Cortex of kidney (tissue), 1 donor: ENCODE measurements at places on chromosomes 1 and 21.

DNA sequence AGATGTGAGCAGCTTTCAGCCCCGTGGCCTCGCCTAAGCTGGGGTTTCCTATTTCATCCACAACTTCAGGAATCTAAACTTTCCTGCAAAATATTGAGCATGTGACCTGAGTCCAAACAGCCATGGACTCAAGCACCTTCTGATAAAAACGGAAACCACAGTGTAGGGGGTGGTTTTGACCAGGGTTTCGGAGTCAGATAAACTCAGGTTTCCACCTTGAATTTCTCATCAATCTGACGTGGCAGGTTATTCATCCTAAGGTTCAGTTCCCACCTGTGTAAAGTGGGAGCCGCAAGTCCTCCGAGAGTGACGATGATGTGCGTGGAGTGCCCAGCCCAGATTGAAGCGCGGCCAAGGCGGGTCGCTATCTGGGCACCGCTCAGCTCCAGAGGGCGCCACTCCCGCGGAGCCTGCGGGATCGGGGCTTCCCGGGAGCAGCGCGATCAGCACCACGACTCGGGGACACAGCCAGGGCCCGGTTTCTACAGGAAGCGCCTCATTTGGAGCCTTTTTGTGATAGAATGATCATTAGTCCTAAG, 871 bp upstream of the ETS2 start:
- no peak for DNase-seq

DNA sequence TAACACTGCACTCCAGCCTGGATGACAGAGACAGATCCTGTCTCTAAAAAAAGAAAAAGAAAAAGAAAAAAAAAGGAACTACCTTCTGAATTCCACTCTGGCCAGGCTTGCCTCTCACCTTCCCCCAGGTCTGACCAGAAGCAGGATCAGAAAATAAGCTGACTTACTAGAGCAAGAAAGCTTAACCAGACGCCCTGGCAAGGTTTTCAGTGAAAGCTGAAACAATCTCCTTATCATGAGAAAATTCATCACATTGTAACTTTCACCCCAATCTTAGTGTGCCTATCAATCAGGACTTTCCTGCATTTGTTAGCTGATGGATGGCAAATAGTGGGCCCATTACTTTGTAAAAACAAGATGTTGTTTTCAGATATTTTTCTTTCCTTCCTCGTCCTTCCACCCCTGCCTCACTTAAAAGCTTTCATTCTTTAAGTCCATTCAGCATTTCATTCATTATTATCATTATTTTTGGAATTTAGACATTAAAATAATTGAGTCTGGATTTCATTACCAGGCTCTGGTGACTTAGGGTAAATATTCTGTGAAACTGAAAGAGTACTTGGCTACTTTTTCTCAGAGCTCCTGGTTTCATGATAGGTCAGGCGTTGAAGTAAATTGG, 96.5 kb upstream of the CD34 start:
- no peak for DNase-seq

DNA sequence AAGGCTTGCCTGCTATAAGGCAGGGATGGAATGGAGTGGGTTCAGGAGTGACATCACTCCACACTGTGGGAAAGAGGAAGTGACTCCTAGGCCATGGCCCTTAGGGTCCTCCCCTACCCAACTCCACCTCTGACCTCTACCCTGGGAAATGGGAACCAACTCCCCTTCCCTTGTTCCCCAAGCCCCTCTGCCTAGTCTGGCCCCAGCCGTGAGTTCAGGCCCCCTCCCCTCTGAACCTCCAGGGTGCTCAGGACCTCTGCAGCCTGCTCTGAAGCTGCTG, 3.8 kb upstream of the GUCA2A start:
- no peak for DNase-seq

GRCh38 chr1:155873860-155874259, 14.5 kb downstream of the SYT11 start:
- no peak for DNase-seq

DNA sequence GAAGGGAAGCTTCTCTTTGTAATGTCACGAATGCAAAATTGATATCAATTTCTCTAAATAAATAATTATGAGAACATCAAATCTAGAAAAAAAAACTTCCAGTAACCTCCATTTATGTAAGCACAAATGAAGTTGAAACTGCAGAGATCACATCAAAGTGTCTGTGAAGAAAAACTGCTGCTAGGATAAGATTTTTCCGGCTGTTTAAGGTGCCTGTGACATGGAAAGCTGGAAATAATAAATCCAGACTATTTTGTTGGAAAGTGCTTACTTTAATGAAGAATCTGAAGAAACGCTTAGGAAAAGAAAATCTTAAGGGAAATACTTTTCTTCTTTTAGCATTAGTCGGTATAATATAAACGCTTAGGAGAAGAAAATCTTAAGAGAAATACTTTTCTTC, 57.0 kb downstream of the CHRM3 start:
- no peak for DNase-seq

DNA sequence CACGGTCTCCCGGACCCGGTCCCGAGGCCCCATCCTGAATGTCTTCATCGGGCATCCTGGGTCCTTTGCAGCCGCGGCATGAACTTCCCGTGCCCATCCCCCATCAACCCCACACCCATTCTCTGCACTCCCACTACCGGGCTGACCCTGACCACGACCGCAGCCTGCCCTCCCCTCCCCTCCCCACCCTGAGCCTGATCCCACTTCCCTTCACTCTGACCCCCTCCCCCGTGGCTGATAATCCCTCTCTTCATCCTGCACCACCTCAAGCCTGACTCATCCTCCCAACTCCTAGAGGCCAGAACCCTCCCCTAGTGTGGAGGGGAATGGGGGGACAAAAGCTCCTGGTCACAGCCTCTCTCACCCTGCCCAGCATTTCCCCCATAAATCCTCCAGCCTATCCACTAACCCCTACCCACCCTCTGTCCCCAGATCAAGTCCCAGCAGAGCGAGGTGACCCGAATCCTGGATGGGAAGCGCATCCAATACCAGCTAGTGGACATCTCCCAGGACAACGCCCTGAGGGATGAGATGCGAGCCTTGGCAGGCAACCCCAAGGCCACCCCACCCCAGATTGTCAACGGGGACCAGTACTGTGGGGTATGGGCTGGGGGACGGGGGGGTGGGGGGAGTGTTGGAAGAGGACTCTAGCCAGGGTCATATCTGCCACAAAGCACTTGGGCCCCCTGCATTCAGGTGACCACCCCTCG, 602 bp downstream of the SH3BGRL3 start:
- DNase-seq: no peak

DNA sequence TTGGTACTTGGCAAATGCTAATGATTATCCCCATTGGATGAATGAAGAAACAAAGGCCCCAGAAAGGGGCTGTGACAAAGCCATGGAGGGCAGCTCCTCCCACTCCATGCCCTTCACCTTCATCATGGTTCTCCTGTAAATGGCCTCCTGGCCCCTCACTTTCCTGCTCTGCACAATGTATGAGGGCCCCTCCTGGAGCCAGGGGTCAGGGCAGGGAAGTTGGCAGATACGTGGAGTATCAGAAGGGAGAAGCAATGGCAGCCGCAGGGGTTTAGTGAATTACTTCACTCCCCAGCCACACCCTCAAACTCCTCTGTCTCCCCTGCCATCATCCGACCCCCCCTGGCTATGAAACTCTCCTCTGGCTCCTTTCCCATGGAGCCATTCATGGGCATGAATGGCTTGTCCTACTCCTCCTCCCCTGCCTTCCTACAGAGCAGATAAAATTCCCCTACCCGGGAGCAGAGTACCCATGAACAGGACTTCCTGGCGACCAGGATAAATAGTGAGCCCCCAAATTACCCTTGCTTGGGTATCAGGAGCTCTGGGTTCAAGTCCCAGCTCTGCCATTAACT, 86.3 kb downstream of the CAMK2N1 start:
- DNase-seq: no peak

- no peak for DNase-seq
Measured at GRCh38 chr1:223878598-223879325, 33.0 kb upstream of the TP53BP2 start.

GRCh38 chr1:155940993-155941844, at the start of gene RXFP4:
RXFP4 (plus strand) TSS chr1:155941638; CDS start chr1:155941710, 72 bp downstream.
- no peak for DNase-seq

- DNase-seq: no peak
Measured at GRCh38 chr1:2322065-2322571, 69.2 kb downstream of the MORN1 start.
